ENCODE measurements at places on chromosomes 2 and 18. TPM values are rescaled to one million over a fixed set of nuclear protein-coding genes. Genes with fewer than 3 reads are reported as not detected.

DNA sequence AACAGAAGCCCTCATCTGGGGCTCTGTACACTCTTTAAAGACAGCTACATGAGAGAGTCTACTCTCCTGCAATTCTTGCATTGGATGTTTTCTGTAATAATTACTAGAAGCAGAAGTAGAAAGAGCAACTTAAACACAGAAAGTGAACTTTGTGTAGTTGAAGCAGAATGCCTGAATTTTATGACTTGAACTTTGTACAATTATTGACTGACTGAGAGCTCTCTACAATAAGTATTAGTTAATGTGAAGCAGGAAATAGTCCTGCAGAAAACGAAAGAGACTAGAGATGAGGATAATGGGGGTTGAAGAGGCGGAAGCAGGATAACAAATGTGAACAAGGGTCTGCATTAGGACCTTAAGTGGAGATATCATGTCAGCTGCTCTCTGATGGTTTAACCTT, 79.2 kb upstream of the STK39 start:
- no peak overlapping the region for H3K27ac ChIP-seq
- DNase-seq, result no peak
- no peaks in the 10 kb centered on the region for H3K27me3 ChIP-seq
- H3K36me3 ChIP-seq, result no peaks in the 10 kb centered on the region

- no peaks in the 10 kb centered on the region for H3K4me1 ChIP-seq
- peaks cover 5% of the 10 kb centered on the region for H3K36me3 ChIP-seq
- H3K4me3 ChIP-seq, result no peak overlapping the region
- DNase-seq, result no peak
Measured at GRCh38 chr18:80046011-80046410, 11.8 kb downstream of the RBFA start.

DNA sequence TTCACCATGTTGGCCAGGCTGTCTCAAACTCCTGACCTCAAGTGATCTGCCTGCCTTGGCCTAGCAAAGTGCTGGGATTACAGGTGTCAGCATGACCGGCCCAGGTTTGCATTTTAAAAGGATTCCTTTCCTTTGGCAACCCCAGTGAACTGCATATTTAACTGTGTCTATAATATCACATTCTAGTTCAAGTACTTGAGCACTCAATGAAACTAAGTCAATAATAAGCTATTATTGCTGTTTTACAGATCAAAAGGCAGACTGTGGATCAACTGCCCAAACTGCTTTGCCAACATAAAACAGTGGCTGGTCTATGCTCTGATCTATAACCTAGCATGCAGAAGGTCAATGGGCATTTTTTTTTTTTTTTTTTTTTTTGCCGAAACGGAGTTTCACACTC, 144.5 kb downstream of the USP34 start:
- H3K27ac ChIP-seq, result no peak overlapping the region
- no peaks in the 10 kb centered on the region for H3K27me3 ChIP-seq
- H3K36me3 ChIP-seq, result peaks cover 96% of the 10 kb centered on the region
- H3K4me1 ChIP-seq, result no peaks in the 10 kb centered on the region

- DNase-seq, result no peak
- no peak overlapping the region for H3K4me3 ChIP-seq
- H3K36me3 ChIP-seq, result no peaks in the 10 kb centered on the region
Measured at GRCh38 chr18:3388980-3389379, 61.0 kb upstream of the TGIF1 start.

Gene PRKAG3
- not detected for total RNA-seq

- H3K4me3 ChIP-seq, result no peak overlapping the region
- DNase-seq, result no peak
- H3K27me3 ChIP-seq, result no peaks in the 10 kb centered on the region
- no peaks in the 10 kb centered on the region for H3K4me1 ChIP-seq
Measured at GRCh38 chr18:5419030-5419429, 123.5 kb upstream of the ZBTB14 start.

Gene HAUS1
- 24.1 TPM for total RNA-seq

DNA sequence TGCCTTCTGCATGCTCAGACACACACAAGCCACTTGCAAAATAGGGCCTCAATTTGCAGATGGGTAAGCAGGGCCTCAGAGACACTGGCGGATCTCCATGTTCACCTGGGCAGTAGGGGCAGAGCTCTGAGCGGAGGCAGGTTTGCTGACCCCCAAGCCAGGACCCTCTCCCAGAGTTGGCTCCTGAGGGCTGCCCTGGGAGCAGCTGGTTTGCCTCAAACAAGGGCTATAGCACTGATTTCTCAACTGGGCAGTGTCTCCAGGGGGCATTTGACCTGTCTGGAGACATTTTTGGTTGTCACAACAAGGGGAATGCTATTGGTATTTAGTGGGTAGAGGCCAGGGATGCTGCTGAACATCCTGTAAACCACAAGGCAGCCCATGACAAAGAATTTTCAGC, 11.6 kb downstream of the GLI2 start:
- H3K27ac ChIP-seq, result no peak overlapping the region
- no peaks in the 10 kb centered on the region for H3K36me3 ChIP-seq
- H3K27me3 ChIP-seq, result no peaks in the 10 kb centered on the region
- H3K4me3 ChIP-seq, result no peak overlapping the region
- no peaks in the 10 kb centered on the region for H3K4me1 ChIP-seq
- DNase-seq, result no peak

DNA sequence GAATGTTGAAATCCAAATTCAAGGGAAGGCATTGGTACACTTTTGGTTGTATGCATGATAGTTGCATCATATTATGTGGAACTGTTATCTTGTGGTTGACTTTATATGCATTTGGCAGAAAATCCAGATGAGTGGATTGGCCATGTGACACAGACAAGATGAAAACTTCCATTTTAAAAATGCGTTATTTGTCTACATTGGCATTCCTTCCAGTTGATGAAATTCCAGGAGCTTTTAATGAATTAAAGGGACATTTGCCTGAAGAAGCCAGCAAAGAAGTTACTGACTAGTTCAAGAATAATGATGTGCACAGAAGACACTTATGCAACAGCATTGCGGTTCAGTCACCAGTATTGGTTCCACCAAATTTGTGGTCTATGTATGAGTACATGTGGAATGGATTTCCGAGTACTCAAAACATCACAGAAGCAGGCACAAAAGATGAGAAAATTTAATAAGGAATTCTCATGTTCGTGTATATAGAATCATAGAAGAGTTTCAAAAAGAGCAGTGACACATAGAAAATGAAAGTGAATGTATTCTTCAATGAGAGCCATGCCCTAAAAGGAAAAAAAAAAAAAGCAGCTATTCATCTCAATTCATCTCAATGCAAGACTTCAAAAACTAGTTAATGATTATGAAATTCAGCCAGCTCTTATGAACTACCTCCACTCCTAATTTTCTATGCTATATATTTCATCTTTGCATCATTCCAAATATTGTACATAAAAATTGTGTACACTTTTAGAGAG, 232.1 kb downstream of the RBM43 start:
- H3K27me3 ChIP-seq, result no peaks in the 10 kb centered on the region
- no peak overlapping the region for H3K4me3 ChIP-seq
- DNase-seq, result no peak
- no peaks in the 10 kb centered on the region for H3K4me1 ChIP-seq
- H3K27ac ChIP-seq, result no peak overlapping the region
- H3K36me3 ChIP-seq, result no peaks in the 10 kb centered on the region

DNA sequence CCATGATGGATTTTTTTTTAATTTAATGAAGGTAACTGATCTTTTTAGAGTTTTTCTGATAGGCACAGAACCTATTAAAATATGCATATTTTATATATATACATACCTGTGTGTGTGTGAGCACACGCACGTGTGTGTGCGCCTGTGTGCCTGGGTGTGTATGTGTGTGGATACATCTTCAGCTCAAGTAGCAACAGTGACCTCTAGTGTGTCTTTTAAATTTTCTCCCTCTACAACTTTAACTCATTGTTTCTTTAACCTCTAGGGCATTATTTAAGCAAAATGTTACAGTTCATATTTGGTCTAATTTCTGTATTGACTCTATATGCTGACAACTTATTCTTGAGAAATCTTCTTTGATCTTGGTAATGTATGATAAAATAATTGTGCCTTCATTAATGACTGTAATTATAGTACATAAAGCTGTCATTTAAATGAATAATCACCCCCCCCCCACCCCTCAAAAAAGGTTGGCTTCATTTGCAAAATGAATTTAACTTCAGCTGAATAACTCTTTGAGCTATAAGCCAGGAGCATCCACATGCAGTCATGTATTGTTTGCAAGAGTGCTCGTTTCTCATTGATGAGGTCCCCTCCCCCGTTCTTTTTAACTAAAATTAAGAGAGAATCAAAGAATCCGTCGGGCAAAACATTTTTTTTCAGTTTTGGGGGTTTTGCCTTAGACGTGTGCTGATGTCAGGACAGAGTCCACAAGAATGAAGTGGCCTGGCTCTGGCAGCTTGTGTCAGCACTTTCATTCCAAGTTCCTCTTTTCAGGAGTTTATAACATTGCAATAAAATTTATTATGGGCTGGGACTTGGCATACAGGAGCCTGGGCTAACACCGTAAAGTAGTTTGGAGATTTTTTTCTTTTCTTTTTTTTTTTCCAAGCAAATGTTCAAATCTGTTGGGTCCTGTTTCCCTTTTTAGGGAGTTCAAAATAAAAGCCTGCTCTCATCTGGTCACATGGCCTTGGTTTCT, 80.0 kb downstream of the ETAA1 start:
- H3K4me1 ChIP-seq, result no peaks in the 10 kb centered on the region
- no peak overlapping the region for H3K4me3 ChIP-seq
- H3K27ac ChIP-seq, result no peak overlapping the region
- no peaks in the 10 kb centered on the region for H3K36me3 ChIP-seq

GRCh38 chr18:52140986-52141385, 199.0 kb upstream of the DCC start:
- no peak overlapping the region for H3K4me3 ChIP-seq
- H3K36me3 ChIP-seq, result no peaks in the 10 kb centered on the region
- no peak for DNase-seq
- H3K4me1 ChIP-seq, result no peaks in the 10 kb centered on the region

Gene PLA2R1
- total RNA-seq, result 18.9 TPM

Gene ALK
- not detected for total RNA-seq

Gene NAT8
- total RNA-seq, result not detected

Gene SCYGR8
- not detected for total RNA-seq

DNA sequence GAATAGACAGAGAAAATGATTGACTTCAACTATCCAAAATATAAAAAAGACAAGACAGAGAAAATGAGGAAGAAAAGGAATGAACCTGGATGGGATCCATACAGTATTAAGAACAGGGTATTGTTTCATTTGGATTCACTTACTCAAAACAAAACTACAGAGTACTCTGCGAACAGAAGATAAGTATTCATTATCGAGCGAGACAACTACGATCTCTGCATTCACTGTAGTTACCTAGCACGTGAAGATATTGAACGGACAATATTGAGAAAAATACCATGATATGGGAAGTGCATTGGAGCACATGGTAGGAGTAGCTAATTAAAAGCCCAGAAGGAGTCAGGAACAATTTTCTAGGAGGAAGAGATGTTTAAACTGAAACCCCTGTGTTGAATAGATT, 1.0 kb upstream of the ORC2 start:
- peak overlapping the region; percentile 93 for H3K4me3 ChIP-seq
- H3K36me3 ChIP-seq, result no peaks in the 10 kb centered on the region
- no peaks in the 10 kb centered on the region for H3K27me3 ChIP-seq
- no peak for DNase-seq
- peaks cover 30% of the 10 kb centered on the region for H3K4me1 ChIP-seq
- peak overlapping the region; percentile 90 for H3K27ac ChIP-seq

DNA sequence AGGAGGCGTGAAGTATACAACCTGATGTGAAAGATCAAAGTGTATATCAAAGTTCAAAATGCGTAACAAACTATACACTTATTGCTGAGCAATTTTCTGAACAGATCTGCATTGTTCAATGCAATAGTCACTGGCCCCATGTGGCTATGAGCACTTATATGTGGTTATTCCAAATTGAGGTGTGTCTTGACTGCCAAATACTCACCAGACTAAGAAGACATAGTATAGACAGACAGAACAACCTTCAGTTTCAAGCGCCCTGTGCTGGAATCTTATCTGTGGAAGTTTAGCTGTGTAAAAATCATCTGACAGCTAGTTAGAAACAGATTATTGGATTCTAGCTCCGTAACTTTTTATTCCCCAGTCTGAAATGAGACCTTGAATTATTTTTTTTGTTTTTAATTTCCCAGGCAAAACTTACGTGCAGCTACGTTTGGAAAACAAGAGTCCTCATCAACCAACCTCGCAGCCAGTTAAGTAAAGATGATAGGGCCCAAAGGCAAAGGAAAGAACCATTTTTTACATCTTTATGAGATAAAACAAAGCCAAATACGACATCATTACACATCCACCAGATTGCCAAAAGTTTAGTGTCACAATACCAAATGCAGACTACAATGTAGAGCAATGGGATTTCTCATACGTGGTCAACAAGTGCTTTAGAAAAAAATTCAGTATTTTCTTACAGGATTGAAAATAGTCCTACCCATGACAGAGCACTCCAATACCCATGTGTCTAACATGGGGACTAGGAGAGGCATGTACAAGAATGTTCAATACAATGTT, 37.2 kb downstream of the MBOAT2 start:
- H3K27me3 ChIP-seq, result no peaks in the 10 kb centered on the region
- H3K27ac ChIP-seq, result no peak overlapping the region
- H3K4me3 ChIP-seq, result no peak overlapping the region
- DNase-seq, result no peak
- no peaks in the 10 kb centered on the region for H3K4me1 ChIP-seq

Gene GPR55
- 0.61 TPM for total RNA-seq

DNA sequence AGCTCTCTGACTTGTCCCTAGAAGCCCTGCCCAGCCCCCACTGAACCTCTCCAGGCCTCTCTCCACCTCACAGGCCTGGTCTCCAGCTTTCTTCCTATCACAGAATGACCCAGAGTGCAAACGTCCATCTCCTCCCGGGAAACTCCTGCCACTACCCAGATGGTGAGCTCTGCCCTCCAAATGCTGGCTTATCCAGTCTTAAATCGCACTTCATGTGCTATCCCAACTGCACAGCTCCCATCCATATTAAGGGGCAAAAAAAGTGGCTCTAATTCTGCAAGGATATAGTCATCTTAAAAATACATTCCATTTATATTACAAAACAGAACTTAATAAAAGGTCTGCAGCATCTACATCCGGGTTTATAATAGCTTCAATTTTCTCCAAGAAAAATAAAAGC, 70.8 kb upstream of the CDC42EP3 start:
- H3K36me3 ChIP-seq, result no peaks in the 10 kb centered on the region
- no peak for DNase-seq

Gene ZNF804A
- total RNA-seq, result 0.19 TPM

DNA sequence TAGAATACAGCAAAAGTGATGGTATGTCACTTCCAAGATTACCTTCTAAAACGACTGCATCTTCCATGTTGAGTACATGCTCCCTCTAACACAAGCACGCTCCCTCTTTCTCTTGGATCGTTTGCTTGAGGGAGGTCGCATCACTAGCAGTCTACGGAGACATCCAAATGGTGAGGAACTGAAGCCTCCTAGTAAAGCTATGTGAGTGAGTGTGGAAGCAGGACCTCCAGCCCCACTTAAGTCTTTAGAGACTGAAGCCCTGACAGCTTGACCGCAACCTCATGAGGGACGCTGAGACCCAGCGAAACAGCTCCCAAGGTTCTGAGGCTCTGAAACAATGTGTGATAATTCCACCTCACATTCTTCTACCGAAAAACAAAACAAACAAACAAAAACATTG, 486.7 kb upstream of the GCFC2 start:
- H3K27ac ChIP-seq, result no peak overlapping the region
- no peak overlapping the region for H3K4me3 ChIP-seq
- DNase-seq, result no peak
- no peaks in the 10 kb centered on the region for H3K36me3 ChIP-seq

GRCh38 chr2:1854729-1855547, 110.6 kb upstream of the PXDN start:
- no peaks in the 10 kb centered on the region for H3K36me3 ChIP-seq
- no peaks in the 10 kb centered on the region for H3K27me3 ChIP-seq
- DNase-seq, result no peak
- H3K27ac ChIP-seq, result no peak overlapping the region

GRCh38 chr2:88099798-88100488, 27.9 kb downstream of the FABP1 start:
- no peaks in the 10 kb centered on the region for H3K4me1 ChIP-seq
- no peak overlapping the region for H3K4me3 ChIP-seq
- H3K27me3 ChIP-seq, result no peaks in the 10 kb centered on the region
- no peak for DNase-seq
- H3K36me3 ChIP-seq, result no peaks in the 10 kb centered on the region

All from esophagus squamous epithelium (tissue), 5 donors.